ENCODE measurements at places on chromosomes 5 and 9.

GRCh38 chr5:19531374-19531952 lies 456.5 kb downstream of the CDH18 start:
- no peak for DNase-seq

- DNase-seq, result no peak
Observed at GRCh38 chr5:151016700-151017099, 3.7 kb upstream of the GPX3 start.

- DNase-seq, result no peak
Observed at GRCh38 chr9:85112391-85112790, 442.9 kb downstream of the NTRK2 start.

- DNase-seq, result no peak
Observed at GRCh38 chr9:96141666-96142065, 160.3 kb downstream of the HSD17B3 start.

- no peak for DNase-seq
Observed at GRCh38 chr5:32531885-32532520, 53.4 kb upstream of the SUB1 start.

All from stimulated activated CD8-positive, alpha-beta memory T cell treated with anti-CD3 and anti-CD28 coated beads, Interleukin-7, amount 100 ng/mL, for 24 hours (primary cell).